Cortex of kidney (tissue), 1 donor: ENCODE measurements at places on chromosomes 11 and 22.

DNA sequence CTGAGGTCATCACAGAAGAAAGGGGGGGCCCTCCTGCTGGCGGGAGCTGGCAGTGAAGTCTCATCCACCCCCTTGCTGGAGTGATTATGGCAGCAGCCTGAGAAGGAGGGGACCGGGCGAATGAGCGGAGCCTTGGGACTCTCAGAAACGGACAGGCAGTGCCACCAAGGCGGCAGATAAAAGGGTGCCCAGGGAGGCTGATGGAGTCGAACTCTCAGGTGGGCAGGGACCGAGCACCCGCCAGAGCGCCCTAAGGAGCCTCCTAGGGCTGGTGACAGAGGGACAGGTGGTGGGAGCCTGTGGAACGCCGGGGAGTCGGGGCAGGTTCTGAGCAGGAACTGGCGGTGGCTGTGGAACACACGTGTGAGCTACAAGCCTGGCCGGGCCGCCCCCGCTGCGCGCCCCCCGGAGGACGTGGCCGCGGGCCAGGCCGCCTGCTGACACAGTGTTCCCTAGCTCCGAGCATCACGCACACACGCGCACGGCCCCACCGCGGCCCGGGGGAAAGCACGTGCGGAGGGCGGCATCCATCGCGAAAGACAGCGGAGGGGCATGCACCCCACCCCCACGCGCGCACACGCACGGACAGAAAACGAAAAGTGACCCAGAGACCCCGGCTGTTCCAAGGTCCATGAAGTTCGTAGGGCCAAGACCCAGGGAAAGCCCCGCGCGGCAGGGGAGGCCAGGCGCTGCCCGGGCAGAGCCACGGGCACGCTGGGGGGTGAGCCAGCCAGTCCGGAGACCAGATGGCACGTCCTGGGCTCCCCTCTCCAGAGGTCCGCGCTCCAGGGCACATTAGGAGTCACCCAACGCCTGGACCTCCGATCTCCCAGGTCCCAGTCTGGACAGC is 1.0 kb downstream of the VWCE start:
- DNase-seq, result no peak

GRCh38 chr11:127859941-127860354 is 727.4 kb downstream of the ETS1 start:
- DNase-seq, result no peak

DNA sequence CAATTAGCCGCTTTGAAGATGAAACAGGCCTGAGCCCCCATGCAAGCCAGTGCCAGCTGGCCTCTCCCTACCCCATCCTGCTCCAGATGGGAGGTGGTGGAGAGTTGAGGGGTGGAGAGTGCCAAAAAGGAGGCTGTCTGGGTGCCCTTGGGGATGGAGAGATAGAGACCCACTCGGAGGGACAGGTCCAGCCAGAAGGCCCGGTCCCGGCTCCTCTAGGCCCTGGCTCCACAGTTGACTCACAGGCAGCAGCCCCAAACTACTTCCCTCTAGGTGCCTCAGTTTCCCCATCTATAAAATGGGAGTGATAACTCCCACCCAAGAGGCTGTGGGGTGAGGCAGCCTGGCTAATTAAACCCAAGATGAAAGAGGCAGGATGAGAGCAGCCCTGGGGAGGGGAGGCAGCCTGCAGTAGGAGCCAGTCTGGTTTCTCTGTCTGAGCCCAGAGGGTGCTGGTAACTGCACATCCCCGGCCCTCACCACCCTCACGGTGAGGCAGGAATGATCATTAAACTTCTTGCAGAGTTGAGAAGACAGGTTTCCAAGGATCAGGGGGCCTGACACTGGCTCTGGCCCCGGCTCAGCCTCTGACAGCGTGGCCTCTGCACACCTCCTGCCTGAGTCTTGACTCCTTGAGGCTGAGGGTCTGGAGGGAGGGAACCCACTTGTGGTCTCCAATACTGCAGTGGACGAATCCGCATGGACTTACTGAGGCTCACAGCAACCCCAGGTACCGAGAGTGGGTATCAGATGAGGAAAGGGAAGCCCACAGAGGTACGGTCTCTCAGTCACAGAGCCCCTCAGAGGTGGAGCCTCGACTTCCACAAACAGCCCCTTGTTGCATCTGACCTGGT is 1.4 kb upstream of the AP5B1 start:
- no peak for DNase-seq

GRCh38 chr11:116906479-116906878 is 69.1 kb upstream of the APOA1 start:
- no peak for DNase-seq

DNA sequence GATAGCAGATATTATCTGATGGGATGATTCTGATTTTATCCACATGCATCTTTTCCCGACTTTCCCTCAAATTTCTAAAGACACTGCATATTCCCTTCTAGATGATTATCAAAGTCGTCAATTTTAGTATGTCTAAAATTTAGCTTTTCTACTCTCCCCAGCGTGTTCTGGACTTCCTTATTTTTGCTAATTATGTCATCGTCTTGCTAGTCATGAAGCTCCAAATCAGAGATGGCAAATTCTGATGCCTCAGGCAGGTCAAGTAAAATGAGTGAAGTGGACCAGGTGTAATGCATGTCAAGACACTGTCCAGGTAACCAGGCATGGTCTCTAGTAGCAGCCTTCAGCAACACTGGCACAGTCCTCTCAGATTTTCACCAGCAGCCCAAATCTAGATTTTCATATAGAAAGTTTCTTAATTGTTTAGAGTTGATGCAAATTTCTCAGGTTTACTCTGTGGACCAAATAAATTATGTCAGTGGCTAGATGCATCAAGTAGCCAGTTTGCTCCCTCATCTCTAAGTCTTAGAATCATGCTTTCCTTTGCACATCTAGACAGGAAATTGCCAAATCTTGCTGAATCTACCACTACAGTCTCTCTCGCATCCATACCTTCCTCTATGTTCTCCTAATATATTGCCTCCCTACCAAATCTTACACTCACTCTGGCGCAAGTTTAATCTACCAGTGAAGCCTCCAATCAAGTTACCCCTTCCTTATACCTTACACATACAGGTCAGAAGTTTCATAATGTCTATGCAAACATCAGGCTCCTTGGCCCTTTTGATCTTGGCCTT is 10.6 kb downstream of the HSD17B12 start:
- DNase-seq, result no peak

GRCh38 chr22:48888466-48889208 is 939.0 kb downstream of the BRD1 start:
- no peak for DNase-seq

DNA sequence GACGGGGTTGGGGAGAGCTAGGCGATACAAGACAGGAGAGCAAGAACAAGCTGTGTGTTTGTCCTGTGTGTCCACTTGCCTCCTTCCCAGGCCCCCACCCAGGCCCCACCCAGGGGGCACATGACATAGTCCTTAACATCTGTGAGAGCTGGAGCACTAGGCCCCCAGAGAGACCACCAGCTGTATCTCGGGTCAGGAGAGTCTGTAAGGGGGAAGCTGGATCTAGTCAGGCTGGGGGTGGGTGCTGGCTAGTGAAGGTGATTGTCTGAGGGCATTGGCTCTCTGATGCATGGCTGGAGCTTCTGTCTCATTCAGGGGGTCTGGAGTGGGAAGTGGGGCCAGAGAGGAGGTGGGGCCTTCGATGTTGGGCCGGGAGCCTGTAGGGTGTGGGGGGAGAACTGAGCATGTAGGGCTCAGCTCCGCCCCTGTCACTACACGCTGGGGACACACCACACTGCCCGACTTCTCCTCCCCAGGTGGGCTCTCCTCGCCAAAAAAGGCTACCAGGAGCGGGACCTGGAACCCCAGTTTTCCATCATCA is 571 bp downstream of the P2RX6 start:
- DNase-seq, result no peak

- no peak for DNase-seq
Measured at GRCh38 chr11:85825616-85826015, 14.7 kb upstream of the SYTL2 start.

- no peak for DNase-seq
Measured at GRCh38 chr22:24973872-24974271, 21.4 kb downstream of the KIAA1671 start.

- DNase-seq, result no peak
Measured at GRCh38 chr22:33018232-33018864, 39.8 kb downstream of the SYN3 start.
